ENCODE measurements at places on chromosomes 16 and 17. TPM values are rescaled to one million over a fixed set of nuclear protein-coding genes. Genes with fewer than 3 reads are reported as not detected.

Gene PIGQ
- 21.6 TPM for total RNA-seq

Gene GJD3
- 0.38 TPM for total RNA-seq

Gene CCL3
- not detected for total RNA-seq

Gene BFAR
- total RNA-seq = 15.1 TPM

Gene SLC52A1
- 0.95 TPM for total RNA-seq

Gene VMO1
- 1.5 TPM for total RNA-seq

Gene PMFBP1
- total RNA-seq = 1.1 TPM

Gene KRTAP16-1
- not detected for total RNA-seq

Gene UNC45B
- total RNA-seq = not detected

Gene DNAH17
- total RNA-seq = 0.31 TPM

Gene TMC5
- 5.7 TPM for total RNA-seq

Gene CLEC3A
- not detected for total RNA-seq

Gene TERB1
- not detected for total RNA-seq

Gene COIL
- total RNA-seq = 13.2 TPM

Gene TP53TG3C
- total RNA-seq = not detected

Gene MYO15A
- 0.30 TPM for total RNA-seq

Gene NPIPA2
- total RNA-seq = 2.1 TPM

Gene TNFRSF17
- not detected for total RNA-seq

Gene CASKIN2
- total RNA-seq = 12.2 TPM

Gene PYY
- total RNA-seq = not detected

Gene KRTAP1-4
- not detected for total RNA-seq

Gene C1QL1
- not detected for total RNA-seq

Gene CRYBA1
- not detected for total RNA-seq

Gene FZD2
- 0.26 TPM for total RNA-seq

Gene GIT1
- 24.0 TPM for total RNA-seq

Gene OTOA
- 0.38 TPM for total RNA-seq

Gene SLC39A11
- 30.9 TPM for total RNA-seq

Gene TRIM25
- 31.3 TPM for total RNA-seq

Gene GPR139
- not detected for total RNA-seq

Gene C16orf82
- total RNA-seq = not detected

Gene GAST
- not detected for total RNA-seq

Gene MAF
- total RNA-seq = 23.6 TPM

Gene RBFOX1
- not detected for total RNA-seq

Gene EIF3CL
- total RNA-seq = 115 TPM

Gene FBXW10B
- total RNA-seq = 4.8 TPM

Gene FOXN1
- total RNA-seq = 17.0 TPM
